ENCODE measurements at places on chromosomes 7 and 10. TPM values are rescaled to one million over a fixed set of nuclear protein-coding genes. Genes with fewer than 3 reads are reported as not detected.

The COL17A1 gene
- 0.17 TPM for total RNA-seq

The PDK4 gene
- total RNA-seq, result 467 TPM

The PHYHIPL gene
- 0.52 TPM for total RNA-seq

The FKBP6 gene
- not detected for total RNA-seq

The CDHR3 gene
- 41.1 TPM for total RNA-seq

The DNAH11 gene
- 8.7 TPM for total RNA-seq

The TLX1 gene
- not detected for total RNA-seq

The ZNF853 gene
- total RNA-seq, result 13.7 TPM

The TMEM225B gene
- not detected for total RNA-seq

The SPAG6 gene
- total RNA-seq, result not detected

The CPXM2 gene
- total RNA-seq, result 103 TPM

The WIPF3 gene
- total RNA-seq, result 3.3 TPM

The AKR1E2 gene
- total RNA-seq, result 21.0 TPM

The STYXL1 gene
- 20.0 TPM for total RNA-seq

The DBNL gene
- 113 TPM for total RNA-seq

The LBX1 gene
- not detected for total RNA-seq

The GNAI1 gene
- total RNA-seq, result 141 TPM

The BCCIP gene
- 53.2 TPM for total RNA-seq

The ENTPD1 gene
- 27.3 TPM for total RNA-seq

The APBB1IP gene
- 2.6 TPM for total RNA-seq

The CYP2C19 gene
- total RNA-seq, result not detected
